ENCODE measurements at places on chromosomes 3 and 15. TPM values are rescaled to one million over a fixed set of nuclear protein-coding genes. Genes with fewer than 3 reads are reported as not detected.

CHRNB4 gene
- total RNA-seq = not detected

DNA sequence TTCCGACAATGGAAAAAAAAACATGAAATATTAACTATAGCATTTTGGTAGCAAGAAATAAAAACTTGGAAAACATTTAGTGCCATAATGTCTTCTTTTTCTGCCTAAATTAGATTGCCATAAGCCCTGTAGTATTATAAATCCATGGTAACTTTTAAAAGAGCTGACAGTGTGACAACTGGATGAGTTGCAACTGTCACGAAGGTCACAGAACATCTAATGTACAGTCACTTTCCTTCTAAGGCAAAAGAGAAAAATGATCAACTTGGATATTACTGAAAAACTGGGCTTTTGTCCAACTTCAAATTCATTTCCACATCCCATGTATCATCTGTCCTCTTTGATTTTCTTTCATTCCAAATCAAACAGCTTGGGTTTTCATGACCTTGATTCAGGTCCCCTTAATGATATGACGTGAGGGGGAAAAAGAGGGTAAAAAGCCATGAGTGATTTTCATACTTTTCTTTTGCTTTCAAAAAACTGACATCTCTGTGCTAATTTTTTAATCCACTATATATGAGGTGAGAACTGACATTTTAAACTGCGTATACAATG is 602 bp downstream of the CPB1 start:
- DNase-seq = no peak

GRCh38 chr3:150898046-150898754 is 7.0 kb downstream of the MINDY4B start:
- DNase-seq = no peak

DNA sequence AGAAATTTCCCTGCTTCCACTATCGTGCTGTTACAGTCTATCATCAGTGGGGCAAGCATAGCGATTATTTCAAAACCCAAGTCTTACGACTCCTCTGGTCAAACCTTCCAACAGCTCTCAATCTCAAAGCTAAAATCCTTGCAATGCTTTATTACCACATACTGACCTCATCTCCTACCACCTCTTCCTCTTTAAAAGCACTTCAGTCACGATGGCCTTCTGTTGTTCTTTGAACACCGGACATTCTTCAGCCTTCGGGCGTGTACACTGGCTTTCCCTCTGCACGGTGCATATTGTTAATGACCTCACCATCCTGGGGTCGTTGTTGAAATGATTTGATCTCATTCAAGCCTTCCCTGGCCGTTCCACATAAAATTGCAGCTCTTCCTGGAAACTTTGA is 31.1 kb downstream of the MAGEL2 start:
- no peak for DNase-seq

- no peak for DNase-seq
Observed at GRCh38 chr3:61300006-61300380, 48.7 kb upstream of the FHIT start.

- no peak for DNase-seq
Observed at GRCh38 chr3:11283139-11283475, 10.9 kb downstream of the ATG7 start.

SLC2A2 gene
- 2.9 TPM for total RNA-seq

GRCh38 chr15:43776718-43777266 is at the start of gene ELL3:
TSS of gene ELL3 (minus strand) at chr15:43776966. CDS start at chr15:43776901, 65 bp downstream.
- peak; percentile 84 for DNase-seq

CLRN1 gene
- not detected for total RNA-seq
